ENCODE measurements at places on chromosomes 16 and 17.

DNA sequence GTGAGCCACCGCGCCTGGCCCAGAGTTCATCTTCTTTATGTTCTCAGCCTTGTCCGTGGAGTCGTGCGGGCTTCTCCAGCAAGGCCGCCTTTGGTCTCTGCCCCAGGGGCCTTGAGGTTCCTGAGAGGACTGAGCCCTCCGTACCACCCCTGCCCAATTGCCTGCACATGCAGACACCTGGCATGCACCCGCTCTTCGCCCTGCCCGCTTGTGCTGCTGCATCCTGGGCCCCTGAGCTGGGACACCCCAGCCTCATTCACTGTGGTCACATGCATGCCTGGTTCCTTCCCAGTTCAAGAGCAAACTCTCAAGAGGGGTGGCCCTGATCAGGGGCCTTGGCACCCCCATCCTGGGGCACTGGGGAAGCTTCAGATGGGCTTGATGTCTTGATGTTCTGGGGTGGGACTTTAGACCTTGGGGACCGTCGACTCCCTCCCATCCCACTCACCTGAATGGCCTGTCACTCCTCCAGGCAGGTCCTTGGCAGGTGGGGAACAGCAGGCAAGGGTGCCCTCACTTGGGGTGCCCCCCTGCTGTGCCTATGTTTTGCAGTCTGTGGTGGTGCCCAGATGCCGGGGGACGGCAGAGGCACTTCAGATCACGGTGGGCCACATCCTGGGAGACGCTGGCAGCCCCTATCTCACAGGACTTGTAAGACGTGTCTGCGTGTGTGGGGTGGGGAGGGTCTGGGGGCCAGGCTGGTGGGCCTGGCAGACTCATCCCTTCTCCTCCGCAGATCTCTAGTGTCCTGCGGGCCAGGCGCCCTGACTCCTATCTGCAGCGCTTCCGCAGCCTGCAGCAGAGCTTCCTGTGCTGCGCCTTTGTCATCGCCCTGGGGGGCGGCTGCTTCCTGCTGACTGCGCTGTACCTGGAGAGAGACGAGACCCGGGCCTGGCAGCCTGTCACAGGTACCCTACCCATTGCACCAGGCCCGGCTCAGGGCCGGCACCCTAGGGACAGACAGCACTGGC is 12.7 kb upstream of the SPNS2 start:
- peak; percentile 37 for DNase-seq

DNA sequence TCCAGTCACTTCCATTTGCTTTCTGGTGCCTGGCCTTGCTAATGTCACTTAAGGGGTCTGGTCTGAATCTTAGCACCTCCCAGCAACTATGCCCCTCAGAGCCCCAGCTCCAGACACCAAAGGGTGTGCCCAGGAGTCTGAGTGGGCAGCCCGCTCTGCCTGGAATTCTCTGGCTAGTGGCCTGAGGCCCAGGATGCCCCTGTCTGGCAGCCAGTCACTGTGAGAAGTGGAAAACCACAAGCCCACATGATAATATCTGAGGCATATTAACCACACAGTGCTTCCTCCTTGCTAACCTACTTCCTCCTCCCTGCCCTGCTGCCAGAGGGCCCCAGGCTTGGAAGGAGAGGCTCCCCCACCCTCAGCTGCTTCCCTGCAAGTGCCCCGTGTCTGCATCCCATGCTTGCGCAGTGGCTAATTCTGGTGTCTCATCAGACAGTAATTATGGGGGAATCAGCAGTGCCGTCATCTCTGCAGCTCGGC is 14.0 kb downstream of the SRCIN1 start:
- no peak for DNase-seq

DNA sequence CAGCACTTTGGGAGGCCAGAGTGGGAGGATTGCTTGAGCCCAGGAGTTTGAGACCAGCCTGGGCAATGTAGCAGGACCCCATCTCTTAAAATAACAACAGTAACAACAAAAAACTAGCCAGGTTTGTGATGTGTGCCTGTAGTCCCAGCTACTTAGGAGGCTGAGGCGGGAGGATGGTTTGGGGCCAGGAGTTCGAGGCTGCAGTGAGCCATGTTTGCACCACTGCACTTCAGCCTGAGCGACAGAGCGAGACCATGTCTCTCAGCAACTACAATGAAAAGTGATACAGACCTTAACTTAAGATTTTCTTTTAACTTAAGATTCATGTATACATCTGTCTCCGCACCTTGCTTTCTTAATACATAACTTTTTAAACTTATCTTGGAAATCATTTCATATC is 17.2 kb downstream of the NKD1 start:
- no peak for DNase-seq

DNA sequence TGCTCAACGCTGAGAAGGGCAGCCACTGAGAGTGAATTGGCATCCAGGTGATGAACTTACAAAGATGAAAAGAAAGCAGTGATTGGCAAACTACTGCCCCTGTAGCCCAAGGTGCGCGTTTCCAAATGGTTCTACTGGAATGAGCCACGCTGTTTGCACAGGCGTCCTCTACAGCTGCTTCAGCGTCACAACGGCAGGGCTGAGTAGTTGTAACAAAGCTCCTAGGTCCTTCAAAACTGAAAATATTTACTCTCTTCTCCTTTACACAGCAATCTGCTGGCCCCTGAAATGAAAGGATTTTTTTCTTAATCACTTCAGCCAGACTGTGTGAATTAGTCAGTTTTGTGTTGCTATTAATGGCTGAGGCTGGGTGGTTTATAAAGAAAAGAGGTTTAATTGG is 107.2 kb upstream of the FOXF1 start:
- no peak for DNase-seq

DNA sequence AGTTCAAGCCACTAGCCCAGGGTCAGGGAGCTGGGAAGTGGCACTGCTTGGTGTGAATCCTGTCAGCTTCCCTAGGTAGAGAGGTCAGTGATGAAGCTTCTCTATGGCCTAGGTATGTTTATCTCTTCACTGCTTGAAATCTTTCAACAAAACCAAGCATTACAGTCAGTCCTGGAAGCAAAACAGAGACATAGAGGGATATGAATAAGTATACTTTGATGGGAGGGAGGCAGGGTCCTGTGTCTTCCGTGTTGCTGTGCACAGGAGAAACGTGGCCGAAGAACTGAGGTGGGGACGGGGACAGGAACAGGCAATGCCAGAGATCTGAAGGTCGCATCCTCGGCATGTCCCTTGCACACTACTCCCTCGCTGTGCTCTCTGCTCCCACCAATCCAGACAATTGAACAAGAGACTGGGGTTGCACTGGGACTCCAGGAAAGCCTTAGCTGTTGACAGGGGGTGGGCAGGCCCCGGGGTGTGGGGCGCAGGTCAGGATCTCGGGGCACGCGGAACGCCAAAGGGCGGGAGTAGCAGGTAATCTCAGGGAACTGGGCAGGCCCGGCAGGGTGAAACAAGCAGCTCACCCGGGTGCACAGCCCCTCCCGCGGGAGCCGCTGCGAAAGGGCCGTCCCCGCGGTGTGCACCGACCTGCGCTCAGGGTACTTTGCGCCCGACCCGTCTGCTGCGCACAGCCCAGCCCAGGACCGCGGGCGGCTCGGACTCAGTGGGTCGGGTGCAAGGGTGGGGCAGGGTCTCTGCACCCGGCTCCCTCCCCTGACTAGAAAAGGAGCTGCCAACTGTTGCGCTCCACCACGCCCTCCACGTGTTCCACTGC is at the start of gene MT1H:
MT1H (plus strand) TSS at position 810 of the 835 bp plus-strand sequence. CDS start 71 bp downstream, outside the sequence.
- DNase-seq = no peak

- DNase-seq = no peak
Observed at GRCh38 chr16:24677388-24677787, 52.1 kb upstream of the TNRC6A start.

DNA sequence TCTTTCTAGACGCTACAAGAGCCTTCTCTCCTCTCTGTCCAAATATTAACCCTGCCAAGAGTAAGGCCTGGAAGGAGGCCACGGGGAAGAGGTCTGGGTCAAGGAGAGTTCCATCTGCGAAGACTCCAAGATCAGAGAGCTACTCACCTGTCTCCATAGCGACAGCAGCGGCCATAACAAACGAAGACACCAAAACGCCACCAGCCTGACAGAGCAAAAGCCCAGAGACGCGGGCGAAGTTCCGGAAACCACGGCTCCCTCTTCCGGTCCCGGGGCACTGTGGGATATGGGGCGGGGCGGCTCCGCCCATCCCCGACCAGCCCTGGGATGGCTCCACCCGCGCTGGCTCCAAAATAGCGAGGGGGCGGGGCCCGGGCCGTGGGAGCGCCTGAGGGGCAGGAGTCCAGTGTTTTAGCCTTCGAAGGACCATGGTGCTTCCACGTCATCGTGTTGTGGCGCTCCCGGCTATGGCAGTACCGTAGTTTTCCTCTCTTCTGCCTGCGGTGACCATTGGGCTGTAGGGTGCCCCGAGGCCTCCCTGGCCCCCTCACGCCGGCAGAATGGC is at the start of the genes C17orf100 and MED31:
C17orf100 (plus strand) TSS at position 409 of the 565 bp plus-strand sequence; CDS start at position 561, 152 bp downstream.
MED31 (minus strand) TSS at position 252 of the 565 bp plus-strand sequence; CDS start at position 175, 77 bp downstream.
- DNase-seq = peak; percentile 91

DNA sequence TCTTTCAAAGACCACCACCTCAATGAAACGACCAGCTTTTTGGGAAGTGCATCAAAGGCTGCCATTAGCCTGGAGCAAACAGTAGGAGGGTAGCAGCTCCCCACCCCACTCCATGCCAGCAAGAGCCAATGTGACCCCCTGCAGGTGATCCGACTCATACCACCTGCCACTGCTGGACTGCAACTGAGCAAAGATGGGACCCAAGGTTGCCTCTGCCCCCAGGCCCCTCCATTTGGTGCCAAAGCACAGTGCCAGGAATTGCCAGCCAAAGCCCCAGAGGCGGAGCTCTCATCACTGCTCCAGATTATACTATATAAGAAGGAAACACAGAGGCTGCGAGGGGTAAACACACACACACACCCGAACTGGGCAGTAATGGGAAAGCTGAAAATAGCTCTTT is 8.3 kb downstream of the PITPNM3 start:
- no peak for DNase-seq

DNA sequence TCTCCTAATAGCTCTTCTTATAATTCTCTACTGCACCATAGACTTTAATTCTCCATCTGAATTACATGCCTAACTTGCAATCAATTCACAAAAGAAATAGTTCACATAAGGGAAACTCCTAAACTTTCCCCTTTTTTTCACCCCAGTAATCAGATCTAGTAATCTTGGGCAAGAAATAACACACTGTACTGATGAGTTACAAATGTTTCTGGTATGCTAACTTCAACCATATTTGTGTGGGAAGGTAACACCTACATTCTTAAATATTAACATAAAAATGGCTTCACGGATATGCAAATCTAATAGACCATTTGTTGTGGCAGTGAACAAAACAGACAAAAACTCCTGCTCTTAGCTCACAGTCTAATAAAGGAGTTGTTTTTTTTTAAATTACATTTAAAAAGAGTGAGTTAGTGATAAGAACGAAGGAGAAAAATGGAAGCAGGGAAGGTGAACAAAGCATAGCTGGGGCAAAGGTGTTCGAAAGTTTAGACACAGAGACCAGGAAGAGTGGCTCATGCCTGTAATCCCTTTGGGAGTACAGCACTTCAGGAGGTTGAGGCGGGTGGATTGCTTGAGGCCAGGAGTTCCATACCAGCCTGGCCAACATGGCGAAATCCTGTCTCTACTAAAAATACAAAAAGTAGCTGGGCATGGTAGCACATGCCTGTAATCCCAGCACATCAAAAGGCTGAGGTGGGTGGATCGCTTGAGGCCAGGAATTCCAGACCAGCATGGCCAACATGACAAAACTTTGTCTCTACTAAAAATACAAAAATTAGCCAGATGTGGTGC is 34.8 kb downstream of the CMTM3 start:
- no peak for DNase-seq

DNA sequence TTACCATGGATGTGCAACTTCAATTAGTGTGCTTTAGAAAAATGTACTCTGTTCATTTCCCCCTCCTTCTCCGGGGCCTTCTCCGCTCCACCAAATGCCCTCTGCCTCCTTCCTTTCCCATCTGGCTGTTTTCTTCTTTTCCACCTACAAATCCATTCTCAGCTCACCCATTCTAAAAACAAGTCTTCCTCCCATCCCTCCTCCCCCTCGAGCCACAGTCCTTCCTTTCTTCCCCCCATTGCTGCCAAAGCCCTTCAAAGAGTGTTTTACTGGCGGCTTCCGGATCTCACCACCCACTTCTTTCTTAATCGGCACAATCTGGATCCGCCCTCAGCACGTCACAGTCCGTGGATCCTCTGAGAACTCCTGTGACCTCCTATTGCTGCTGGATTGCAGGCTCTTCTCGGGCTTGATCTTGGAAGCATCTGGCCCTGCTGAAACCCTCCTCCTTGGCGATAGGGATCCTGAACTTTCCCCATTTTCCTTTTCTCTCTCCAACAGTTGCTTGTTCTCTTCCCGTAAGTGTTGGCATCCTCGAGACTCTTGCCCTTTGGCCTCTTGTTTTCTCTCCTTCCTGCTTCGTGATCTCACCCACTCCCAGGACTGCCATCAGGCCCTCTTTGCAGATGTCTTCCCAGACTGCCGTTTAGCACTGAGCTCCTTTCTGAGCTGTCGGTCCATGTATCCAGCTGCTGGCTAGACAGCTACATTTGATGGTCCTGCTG is 36.0 kb upstream of the FBXO47 start:
- DNase-seq = no peak

GRCh38 chr16:57725151-57725550 is 10.4 kb upstream of the KATNB1 start:
- DNase-seq = no peak

DNA sequence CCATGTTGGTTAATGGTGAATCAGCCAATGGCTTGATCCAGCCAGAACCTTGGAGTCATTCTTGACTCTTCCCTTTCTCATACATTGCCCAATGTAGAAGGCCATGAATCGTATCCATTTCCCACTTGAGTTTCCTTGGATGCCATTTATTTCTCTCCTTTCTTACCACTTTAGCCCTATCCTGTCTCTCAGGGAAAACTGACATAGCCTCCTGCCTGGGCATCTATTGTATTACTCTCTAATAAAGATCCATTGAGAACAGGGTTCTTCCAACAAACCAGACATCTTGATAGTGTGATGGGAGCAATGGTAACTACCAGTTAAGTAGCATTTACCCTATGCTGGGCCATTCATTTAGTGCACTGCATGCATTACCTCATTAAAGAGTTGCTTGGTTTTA is 104.2 kb upstream of the CDH11 start:
- no peak for DNase-seq

- DNase-seq = no peak
Observed at GRCh38 chr16:66050991-66051390, 315.5 kb upstream of the CDH5 start.

DNA sequence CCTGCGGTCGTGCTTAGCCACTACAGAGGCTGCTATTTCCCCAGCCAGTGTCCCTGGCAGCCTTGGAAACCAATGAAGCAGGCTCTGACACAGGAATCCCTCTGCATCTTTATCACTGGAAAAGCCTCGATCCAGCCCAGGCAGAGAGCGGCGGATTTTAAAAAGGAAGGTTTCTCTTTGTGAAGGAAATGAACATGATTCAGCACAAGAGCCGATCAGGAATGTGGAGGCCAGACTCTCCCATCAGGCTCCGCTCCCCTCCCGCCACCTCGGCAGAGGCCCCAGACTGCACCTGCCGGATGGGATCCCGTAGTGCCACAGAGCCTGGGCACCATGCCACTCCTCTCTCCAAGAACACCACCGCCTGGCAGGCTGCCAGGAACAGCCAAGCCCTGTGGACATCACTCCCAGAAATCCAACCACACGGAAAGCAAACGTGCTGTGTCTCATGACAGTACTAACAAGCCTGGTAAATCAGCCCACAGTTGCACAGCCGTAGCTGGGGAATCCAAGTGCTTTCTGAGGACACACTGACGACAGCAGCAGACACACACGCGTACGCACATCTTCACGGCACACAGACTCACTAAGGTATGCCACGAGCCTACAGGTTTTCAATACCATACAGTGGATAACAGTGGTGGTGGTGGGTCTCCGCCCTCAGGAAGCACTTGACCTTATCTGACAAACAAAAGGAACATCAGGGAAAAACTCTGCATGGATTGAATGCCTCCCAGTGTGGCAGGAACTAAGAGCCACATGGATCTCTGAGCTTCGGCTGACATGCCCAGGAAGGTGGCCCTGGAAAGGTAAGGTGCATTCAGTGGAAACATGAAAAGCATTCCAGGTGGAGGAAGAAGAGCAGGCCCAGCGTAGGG is 5.4 kb downstream of the LRRC75A start:
- no peak for DNase-seq
